NCI-H748 treated with DMSO at 0.1 percent for 48 hours (cell line): ENCODE measurements at places on chromosomes 5 and 9.

DNA sequence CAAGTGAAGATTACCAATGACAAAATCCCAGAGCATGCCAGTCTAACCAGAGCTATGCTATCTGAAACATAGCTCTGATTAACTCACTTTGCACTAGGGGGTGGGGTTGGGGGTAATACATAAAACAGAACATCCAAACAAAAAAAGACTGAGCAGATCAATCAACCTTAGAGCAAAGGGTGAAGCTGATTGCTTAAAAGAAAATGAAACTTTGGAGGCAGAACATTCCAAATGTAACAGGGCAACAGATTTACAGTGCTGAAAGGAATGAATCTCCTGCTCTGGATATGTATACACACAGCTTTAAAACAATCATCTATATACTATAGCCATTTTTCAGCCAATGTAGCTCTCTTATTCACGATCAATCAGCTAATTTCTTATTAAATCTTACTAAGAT is 4.9 kb downstream of the IL6ST start:
- DNase-seq: no peak

- peak; percentile 19 for DNase-seq
Observed at GRCh38 chr9:137445930-137446431, 4.8 kb upstream of the ENTPD8 start.

- peak; percentile 45 for DNase-seq
Observed at GRCh38 chr9:110427497-110428104, 89.9 kb upstream of the TXNDC8 start.

DNA sequence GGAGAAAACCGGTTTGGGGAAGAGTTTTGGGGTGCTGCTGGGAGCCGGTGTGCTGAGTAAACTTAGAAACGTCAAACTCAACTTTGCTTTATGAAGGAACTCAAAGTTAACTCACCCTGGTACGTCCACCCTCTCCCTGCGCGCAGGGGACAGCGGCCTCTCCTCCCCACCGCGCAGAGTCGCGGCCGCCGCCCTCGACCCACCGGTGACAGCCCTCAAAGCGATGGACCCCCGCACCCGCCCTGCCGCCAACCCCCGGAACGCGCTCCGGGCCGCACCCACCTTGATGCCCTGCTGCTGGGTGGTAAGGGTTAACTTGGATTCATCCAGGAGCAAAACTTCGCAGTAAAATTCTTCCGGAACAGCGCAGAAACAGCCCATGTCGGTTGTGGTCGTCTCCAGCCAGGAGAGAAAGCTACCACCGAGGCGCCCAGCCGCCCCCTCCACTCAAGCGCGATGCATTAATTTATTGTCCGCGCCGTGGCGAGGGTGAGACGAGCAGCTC is 366 bp downstream of the EPB41L4A start:
- no peak for DNase-seq

DNA sequence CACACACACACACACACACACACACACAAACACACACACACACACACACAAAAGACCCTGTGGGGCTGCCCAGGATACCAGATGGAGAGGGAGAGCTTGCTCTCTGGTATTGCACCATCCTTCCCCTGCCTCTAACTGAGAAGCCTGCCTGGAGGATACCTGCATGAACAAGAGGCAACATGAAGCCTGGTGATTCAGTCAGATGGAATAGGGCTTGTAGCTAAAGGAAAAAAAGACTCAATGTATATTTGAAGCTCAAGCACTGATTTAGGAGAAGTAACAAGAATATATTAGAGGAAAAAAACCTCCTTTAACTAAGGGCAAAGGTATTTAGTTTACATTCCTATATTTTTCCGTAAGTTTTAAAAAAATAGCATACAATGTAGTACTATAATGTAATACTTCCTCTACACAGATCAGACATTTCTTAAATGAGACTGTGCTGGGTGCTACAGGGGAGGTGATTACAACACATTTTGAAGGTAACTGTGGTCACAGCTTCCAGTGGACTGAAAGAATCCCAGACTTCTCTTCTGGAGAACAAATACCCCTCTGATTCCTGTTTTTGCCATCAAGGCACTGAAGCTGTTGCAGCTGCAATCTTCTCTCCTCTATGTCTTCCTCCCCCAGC is 169.3 kb downstream of the DCP2 start:
- DNase-seq: no peak
